Brain (organoid and tissue), 16 donors: ENCODE measurements at places on chromosomes 7 and 10.
A peak's percentile ranks its signal among the peaks of the same experiment; 100 is the strongest.

DNA sequence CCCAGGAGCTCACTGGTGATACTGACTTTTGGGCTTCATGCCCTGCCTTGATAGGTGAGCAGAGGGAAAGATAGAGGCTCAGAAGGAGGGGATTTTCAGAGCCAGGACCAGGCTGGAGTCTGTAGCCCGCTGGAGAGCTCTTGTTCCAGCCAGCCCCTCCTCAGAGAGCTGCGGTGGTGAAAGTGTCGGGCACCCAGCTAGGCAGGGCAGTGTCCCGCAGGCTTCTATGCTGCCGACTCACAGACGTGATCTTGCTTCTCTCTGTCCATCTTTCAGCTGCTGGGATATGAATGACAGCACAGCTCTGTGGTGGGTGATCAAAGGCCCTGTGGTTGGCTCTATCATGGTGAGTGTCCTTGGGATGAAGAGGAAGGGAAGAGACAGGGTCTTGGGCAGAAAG is 35.2 kb downstream of the ADCYAP1R1 start:
- no peak for DNase-seq

GRCh38 chr7:142801601-142802295 is 31.0 kb downstream of the PRSS2 start:
- no peak for DNase-seq

DNA sequence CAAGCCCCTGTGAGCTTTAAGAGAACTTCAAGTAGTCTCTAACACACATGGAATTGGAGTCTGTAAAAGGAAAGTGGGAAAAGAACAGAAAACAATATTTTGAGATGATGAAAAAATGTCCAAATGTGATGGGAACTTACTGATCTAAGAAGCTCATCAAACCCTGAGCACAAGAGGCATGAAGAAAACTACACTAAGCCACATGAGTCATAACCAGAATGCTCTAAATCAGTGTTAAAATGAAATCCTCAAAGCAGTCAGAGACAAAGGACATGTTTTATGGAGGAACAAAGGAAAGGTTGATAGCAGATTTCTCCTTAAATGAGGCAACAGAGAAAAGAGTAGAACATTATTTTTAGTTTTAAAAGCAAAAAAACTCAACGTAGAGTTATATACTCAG is 37.2 kb downstream of the ZNF33A start:
- no peak for DNase-seq

DNA sequence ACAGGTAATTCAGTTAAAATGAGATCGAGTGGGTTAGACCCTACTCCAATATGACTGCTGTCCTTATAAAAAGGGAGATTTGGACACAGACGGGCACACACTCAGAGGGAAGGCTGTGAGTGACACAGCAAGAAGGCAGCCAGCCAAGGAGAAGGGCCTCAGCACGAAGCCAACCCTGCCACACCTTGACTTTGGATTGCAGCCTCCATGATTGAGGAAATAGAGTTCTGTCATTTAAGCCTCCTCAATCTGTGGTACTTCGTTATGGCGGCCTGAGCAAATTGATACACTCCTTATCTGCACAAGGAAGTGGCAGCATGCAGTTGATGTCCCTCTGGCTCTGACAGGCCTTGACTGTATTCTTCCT is 43.8 kb downstream of the SH2D4B start:
- no peak for DNase-seq

- DNase-seq = no peak
Measured at GRCh38 chr10:71727738-71728737, 8.5 kb upstream of the C10orf105 start.

- DNase-seq = no peak
Measured at GRCh38 chr7:128279124-128279713, 38.1 kb downstream of the LEP start.

DNA sequence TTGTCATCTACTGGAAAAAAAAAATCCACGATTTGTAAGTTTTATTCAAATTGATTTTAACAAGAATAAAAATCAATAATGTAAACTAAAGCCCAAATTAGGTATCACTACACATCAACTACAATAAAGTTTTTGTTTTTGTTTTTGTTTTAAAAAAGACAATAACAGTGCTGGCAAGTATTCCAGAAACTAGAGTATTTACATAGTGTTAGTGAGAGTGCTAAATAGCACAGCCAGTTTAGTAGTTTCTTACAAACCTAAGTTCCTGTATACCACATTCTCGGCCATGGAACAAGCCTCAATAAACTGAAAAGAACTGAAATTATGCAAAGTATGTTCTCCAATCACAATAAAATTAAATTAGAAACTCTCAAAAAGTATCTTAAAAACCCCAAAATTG is 8.1 kb downstream of the ARHGAP12 start:
- no peak for DNase-seq

DNA sequence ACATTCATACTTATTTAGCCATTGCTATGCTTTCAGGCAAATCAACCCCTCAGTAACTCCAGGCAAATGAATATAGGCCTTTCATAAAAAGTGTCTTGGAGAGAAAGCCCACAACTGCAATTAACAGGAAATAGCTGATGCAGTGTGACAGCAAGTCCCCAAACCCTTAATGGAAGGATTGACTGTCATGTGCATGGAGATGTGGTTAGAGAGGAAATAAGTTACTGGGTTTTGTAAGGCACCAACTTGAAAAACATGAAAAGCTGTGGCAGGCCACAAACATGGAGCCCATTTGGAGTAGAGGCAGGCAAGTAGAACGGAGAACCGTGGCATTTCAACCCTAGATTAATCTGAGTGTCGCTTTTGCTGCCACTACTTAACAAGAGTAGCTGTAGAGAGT is 549.4 kb upstream of the C7orf33 start:
- DNase-seq = no peak

DNA sequence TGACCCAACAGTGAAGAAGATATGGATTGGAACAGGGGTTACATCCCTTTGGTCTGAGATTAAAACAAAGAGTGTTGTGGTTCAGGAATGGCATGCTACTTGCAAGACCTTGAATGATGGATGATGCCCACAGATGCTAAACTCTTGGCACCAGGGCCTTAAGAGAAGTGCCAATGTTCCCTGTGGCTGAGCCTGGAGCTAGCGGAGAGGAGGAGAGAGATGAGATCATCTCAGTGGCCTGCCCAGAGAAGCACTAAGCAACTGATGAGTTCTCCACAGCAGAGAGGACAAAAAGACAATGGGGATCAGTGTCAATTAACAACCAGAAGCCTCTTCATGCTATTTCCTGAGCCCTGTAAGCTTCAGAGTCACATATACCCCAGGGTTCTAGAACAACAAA is 97.8 kb downstream of the ELAPOR2 start:
- DNase-seq = no peak

DNA sequence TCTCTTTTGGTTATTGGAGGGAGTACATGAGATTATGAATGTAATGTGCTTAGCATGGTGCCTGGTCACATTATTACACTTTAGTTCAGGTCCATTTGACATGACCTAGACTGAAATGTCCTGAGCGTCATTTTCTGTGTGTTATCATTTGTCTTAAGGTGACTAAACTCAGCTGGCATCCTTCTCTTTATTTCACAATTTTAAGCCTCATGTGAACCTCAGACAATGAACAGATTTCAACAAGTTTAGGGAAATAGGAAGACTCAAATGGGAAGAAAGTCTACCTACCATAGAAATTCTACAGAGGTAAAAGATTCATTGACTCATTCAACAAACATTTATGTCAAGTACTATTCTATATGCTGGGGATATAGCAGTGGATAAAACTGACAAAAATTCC is 70.2 kb upstream of the EXOC6 start:
- no peak for DNase-seq

DNA sequence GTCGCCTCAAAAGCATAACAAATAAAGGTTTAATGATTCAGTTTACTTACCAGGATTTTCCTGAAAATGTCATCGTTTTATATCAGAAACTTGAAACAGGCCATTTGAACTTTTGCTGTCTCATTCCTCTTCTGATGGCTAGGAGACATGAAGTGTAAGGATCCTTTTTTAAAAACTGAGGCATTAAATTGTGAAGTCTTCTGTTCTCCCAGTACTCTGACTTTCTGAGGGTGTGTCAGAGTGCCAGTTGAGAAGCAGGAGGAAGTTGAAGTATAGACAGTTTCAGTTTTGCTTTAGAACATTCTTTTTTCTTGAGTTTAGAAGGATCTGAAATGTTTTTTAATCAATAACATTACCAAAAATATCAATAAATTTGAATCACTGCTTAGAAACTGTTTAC is at the start of gene SAMD9L:
Gene SAMD9L, minus strand, starts transcription at position 242 of the 400 bp plus-strand sequence. CDS start 12,414 bp downstream, outside the sequence.
- no peak for DNase-seq

GRCh38 chr10:74114041-74114448 is 36.6 kb downstream of the AP3M1 start:
- peak; percentile 20 for DNase-seq

GRCh38 chr10:23656735-23657134 is 217.9 kb downstream of the OTUD1 start:
- no peak for DNase-seq

- no peak for DNase-seq
Measured at GRCh38 chr10:28668363-28669226, 8.7 kb upstream of the BAMBI start.

- no peak for DNase-seq
Measured at GRCh38 chr10:47090042-47090441, 178.8 kb downstream of the PTPN20 start.

DNA sequence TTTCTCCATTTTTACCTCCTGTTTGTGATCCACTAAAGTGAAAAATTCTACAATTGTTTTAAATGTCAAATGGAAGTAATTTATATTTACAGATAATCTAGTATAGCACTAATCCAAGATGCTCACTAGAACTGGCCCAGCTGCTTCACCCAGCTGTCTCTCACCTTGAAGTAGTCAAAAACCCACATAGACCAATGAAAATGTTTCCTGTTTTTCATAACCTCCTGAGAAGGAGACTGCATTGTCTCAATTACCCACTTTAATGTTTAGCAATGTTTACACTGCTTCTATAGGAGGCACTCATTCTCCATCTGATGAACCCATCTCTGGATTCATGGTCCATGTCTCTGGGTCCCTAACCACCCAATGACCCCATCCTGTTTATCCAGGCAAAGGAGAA is 56.1 kb upstream of the ADO start:
- no peak for DNase-seq

- DNase-seq = no peak
Measured at GRCh38 chr10:20648263-20648874, 248.7 kb downstream of the NEBL start.

GRCh38 chr10:121999301-121999700 is 10.3 kb downstream of the TACC2 start:
- no peak for DNase-seq

- DNase-seq = peak; percentile 96
Measured at GRCh38 chr10:110226543-110226925, 19.1 kb downstream of the MXI1 start.

GRCh38 chr7:1545417-1546246 is 10.4 kb downstream of the TMEM184A start:
- no peak for DNase-seq

DNA sequence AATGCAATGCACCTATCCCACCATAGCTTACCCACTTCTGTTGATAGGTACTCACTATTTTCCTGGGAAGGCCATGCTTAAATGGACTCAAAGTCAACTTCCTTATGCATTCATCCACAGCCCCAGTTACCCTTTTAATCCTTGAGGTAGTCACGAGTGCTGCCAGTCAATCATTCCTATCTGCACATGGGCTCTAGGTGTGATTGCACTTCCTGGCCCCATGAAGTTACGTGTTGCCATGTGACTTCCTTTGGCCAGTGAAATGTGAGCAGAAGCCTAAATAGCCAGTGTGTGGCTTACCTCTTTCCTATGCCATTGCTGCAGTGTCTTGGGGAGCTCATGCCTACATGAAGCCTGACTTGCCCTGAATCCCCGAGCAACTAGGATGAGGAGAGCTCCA is 23.5 kb upstream of the EIF5AL1 start:
- no peak for DNase-seq

- no peak for DNase-seq
Measured at GRCh38 chr10:78938695-78939672, 129.8 kb upstream of the ZMIZ1 start.

DNA sequence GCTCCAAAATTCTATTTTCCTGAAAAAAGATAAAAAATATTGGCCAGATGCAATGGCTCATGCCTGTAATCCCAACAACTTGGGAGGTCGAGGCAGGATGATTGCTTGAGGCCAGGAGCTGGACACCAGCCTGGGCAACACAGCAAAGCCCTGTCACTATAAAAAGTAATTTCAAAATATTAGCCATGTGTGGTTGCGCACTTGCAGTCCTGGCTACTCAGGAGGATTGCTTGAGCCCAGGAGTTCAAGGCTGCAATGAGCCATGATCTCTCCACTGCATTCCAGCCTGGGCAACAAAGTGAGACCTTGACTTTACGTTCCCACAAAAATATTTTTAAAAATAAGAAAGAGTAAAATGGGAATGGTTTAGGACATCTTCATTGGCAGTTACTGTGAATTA is 104.1 kb upstream of the AFAP1L2 start:
- no peak for DNase-seq

DNA sequence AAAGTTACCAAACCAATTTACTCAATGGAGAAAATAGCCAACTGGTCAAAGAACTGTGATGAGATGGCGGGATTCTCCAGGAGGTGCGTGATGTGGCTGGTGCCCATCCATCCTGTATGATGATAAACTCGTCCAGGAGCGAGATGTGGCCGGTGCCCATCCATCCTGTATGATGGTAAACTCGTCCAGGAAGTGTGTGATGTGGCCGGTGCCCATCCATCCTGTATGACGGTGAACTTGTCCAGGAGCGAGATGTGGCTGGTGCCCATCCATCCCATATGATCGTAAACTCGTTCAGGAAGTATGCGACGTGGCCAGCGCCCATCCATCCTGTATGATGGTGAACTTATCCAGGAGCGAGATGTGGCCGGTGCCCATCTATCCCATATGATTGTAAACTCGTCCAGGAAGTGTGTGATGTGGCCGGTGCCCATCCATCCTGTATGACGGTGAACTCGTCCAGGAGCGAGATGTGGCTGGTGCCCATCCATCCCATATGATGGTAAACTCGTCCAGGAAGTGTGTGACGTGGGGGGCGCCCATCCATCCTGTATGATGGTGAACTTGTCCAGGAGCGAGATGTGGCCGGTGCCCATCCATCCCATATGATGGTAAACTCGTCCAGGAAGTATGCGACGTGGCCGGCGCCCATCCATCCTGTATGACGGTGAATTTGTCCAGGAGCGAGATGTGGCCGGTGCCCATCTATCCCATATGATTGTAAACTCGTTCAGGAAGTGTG is 496.2 kb downstream of the DNAJB6 start:
- no peak for DNase-seq

DNA sequence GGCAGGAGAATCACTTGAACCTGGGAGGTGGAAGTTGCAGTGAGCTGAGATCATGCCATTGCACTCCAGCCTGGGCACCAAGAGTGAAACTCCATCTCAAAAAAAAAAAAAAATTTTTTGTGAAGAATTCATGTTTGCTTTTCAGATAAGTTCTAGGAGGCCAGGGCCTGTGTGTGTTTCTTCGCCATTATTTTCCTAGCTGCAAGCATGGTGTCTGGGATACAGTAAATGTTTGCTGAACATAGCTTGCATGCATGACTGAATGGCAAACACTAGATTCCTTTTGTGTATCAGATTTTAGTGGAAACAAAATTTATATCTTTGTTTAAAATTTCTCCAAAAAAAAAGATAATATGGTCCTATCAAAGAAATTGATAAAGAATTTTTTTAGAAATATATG is 9.7 kb upstream of the MACC1 start:
- DNase-seq = no peak
